ENCODE measurements at places on chromosomes 2 and 18.

DNA sequence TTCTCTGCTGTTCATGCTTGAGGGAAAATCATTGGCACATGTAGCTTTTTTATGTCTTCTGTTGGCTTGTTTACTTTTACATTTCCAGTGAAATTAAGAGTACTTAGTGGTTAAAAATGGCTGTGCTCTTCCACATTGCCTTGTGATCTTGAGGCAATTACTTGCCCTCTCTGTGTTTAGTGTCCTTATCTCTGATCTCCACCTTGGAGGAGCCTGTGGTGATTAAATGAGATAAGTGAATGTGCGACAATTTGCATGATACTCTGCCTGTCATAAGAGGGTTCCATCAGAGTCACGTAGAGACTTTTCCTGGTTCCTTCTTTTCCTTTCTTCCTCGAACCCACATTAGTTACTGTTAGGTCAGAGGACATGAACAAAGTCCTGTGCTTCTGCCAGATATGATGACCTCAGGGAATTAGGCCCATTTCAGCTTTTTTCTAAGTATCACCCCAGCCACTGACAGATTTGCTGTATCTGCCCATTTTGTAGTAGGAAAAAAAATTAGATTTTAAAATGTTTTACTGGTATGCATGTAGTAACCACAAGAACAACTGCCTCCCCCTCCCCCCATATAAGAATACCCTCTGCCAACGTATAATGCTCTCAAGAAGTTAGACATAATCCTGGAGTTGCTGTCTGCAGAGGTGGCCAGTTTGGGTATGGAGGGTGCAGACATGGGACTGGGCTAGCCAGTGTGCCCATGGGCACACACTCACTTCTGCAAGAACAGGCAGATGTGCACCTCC lies 51.9 kb downstream of the TET3 start:
- DNase-seq: no peak

- DNase-seq: no peak
Measured at GRCh38 chr2:232022718-232023117, 61.2 kb downstream of the DIS3L2 start.

DNA sequence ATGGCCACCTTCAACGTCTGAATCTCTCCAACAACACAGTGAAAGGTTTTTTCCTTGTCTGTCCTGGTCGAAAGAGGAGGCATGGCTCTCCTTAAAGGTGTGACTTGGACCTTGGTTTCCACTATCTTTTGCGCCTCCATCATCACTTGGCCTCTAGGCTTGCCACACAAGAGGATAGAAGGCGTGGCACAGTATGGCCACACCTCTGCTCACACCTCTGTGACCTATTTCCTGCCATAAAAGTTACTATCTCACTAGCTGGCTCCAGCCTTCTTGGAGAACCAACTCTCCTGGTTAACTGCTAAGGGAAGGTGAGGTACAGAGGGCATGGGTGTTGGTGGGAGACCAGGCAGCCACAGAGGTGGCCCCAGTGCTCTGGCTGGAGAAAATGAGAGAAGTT lies 165.9 kb downstream of the UXS1 start:
- DNase-seq: no peak

DNA sequence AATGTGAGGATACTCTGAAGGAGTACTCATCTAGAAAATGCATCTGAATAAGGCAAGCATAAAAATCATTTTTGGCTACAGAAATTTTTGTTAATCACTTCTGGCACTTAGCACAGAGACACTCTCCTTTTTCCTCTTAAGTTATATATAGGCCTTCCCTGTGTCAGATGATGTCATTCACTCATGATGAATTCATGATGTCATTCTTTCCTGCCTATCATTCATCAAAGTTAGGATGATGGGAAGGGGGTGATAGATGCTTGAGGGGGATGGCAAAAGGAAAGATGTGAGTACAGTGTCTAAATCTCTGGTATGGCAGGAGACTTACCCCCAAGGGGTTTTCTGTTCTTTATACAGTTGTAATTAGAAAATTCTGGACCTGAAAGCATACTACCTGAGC lies 42.0 kb downstream of the MAP3K20 start:
- DNase-seq: no peak

DNA sequence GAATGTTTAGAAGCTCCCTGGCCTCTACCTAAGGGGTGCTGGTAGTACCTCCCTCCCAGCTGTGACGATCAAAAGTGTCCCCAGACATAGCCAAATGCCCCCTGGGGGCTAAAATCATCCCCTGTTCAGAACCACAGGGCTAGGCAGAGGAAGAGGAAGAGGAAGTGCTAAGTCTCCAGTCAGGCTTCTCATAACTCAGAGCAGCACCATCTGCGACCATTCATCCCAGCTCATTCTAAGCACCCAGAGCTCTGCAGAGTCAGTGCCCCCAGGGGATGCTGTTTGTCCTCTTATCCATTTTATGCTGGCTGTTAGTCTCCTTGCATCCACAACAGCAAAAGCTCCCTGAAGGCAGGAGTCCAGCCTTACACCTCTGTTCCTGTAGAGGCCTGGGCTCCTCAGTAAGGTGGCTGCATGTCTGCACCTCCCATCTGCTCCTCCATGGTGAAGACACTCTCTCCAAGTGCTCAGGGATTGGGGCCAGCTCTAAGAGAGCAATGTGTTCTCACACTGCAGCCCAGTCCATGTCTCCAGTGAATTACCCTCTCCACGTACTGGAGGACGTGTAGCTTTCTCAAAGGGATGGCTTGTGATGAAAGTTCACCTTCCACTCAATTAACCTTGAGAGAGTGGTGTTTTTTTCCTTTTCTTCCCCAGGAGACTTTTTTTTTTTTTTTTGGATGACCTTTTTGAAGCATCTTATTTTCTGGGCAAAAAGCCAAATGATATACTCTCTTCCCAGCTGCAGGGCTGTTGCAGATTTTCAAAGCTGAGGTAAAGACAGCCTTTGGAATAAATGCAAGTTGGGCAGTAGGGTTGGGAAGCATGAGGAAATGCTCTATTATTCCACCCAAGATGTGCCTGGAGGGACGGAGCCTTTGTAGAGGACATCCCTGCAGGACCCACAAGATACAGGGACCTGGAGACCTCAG lies 158.9 kb upstream of the SLC14A2 start:
- DNase-seq: no peak

GRCh38 chr2:37466533-37467222 lies 122.2 kb downstream of the QPCT start:
- DNase-seq: no peak

DNA sequence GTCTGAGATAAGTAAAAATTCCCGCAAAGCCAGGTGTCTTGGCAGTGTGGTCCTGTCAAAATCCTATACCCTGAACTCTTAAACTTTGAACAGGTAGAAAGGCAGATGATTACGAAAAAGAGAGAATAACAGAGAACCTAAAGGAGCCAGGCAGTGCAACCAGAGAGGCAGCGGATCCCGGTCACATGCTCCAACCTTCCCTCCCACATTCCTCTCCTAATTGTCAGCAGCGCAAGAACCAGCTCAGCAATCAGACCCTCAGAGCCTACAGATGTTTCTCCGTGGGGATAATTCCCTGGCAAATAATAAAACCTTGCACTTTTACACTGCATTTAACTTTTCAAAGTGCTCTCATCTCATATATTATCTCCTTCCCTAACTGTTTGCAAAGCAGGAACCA lies 124.8 kb downstream of the EPHA4 start:
- no peak for DNase-seq

GRCh38 chr18:66616523-66616983 lies 12.7 kb upstream of the CDH19 start:
- no peak for DNase-seq

- DNase-seq: no peak
Measured at GRCh38 chr2:129927696-129928095, 51.8 kb upstream of the RAB6C start.

DNA sequence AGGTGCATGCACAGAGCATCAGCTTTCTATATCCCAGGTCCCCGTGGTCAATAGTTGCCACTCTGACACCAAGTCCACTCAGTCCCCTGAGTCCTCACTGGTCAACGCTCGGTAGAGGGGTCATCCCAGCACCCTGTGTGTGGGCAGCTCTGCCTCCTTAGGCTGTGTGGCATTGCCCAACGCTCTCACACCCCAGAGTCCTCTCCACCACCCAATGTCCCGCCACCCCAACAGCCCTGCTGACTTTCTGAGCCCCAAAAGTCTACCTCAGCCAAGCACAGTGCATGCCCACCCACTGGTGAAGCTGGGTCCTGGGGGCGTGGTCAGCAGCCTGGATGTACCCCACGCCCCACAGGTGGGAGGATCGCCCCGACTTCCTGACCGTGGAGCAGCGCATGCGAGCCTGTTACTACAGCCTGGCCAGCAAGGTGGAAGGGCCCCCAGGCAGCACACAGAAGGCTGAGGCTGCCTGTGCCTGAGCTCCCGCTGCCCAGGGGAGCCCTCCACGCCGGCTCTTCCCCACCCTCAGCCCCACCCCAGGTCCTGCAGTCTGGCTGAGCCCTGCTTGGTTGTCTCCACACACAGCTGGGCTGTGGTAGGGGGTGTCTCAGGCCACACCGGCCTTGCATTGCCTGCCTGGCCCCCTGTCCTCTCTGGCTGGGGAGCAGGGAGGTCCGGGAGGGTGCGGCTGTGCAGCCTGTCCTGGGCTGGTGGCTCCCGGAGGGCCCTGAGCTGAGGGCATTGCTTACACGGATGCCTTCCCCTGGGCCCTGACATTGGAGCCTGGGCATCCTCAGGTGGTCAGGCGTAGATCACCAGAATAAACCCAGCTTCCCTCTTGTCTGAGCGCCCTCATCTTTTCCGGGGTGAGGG lies 25.9 kb downstream of the ZAP70 start:
- no peak for DNase-seq

All from fibroblast of the conjunctiva (primary cell).